ENCODE measurements at places on chromosomes 13 and 19. TPM values are rescaled to one million over a fixed set of nuclear protein-coding genes. Genes with fewer than 3 reads are reported as not detected.

SIGLEC8 gene
- not detected for total RNA-seq

GRCh38 chr13:29845440-29846056 lies 4.9 kb downstream of the UBL3 start:
- no peak for DNase-seq
- H3K27me3 ChIP-seq: no peaks in the 10 kb centered on the region
- H3K4me3 ChIP-seq: no peak overlapping the region
- no peak overlapping the region for H3K27ac ChIP-seq

DNA sequence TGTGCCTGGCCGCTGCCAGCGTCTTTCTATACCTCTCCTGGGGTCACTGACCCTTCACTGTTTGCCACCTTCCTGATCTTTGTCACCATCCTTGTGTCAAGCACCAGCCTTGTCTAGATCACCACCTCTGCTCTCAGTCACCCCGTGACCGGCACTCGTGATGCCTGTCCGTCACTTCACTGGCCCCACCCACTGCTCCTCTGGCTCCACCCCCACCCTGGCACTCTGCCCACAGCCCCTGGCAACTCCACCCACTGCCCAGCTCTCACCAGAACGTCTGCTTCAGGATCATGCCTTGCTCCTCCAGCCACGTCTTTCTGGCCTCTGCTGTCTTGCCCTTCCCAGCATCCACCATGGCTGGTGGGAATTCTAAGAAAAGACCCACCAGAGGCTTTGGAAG lies 24.8 kb upstream of the PLA2G4C start:
- H3K4me3 ChIP-seq: no peak overlapping the region
- no peaks in the 10 kb centered on the region for H3K27me3 ChIP-seq
- no peaks in the 10 kb centered on the region for H3K4me1 ChIP-seq
- peaks cover 37% of the 10 kb centered on the region for H3K36me3 ChIP-seq
- DNase-seq: peak; percentile 39

GRCh38 chr13:81987159-81987558 lies 1646.2 kb upstream of the SPRY2 start:
- 0 out of 2 replicates have a peak overlapping the region, but pooled peaks have one; percentile 70 for H3K27ac ChIP-seq
- H3K4me3 ChIP-seq: peak overlapping the region; percentile 15
- H3K36me3 ChIP-seq: peaks cover 10% of the 10 kb centered on the region
- DNase-seq: no peak
- peaks cover 65% of the 10 kb centered on the region for H3K27me3 ChIP-seq

Measured in WTC11 (cell line).